Left hindlimb (tissue), 1 donor: ENCODE measurements at places on chromosomes 16 and 17.

DNA sequence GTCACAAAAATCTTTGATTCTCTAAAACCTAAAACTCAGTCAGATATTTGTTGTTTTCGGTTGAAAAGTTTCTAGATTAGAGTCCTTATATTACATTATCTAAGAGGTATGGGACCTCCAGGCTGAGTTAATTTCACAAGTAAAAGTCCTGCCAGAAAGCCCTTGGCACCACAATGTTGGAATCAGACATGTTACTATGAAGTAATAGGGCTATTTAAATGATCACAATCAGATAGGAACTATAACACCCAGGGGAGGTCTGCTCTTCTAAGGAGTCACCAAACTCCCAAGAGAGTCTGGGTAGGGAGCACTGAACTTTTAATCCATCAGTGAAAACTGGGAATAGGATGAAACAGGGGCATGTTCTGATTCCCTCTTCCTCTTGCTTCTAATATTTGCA, 54.2 kb downstream of the WIPI1 start:
- no peak for DNase-seq

DNA sequence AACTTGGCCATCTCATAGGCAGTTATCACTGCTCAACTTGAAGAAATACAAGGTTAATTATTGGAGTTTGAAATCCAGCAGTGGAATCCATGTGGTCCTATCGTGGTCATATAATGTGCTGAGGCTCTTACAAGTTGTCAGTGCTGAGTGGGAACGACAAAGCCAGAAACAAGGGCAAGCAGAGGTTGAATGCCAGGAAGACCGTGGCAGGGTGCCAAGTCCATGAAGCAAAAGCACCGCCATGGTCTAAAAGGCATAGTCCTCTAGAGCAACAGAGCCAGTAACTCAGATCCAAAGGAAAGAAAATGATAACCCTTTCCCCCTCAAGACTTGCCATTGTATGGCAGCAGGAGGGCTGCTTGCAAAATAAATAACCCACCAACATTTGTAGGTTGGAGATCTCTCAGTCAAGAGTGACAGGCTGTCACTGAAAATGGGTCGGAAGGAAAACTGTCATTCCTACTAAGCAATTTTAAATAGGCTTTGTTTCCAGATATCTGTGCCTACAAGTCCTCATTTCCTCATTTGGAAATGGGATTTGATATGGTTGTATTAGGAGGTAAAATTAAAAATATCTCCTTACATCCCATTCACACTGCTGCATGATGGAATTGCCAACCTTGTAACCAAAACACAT, 36.4 kb upstream of the HSBP1 start:
- DNase-seq = no peak

GRCh38 chr17:60888812-60889709, 211.4 kb downstream of the BCAS3 start:
- DNase-seq = no peak

GRCh38 chr16:28062847-28063521, 530 bp downstream of the GSG1L start:
- no peak for DNase-seq

- no peak for DNase-seq
Observed at GRCh38 chr17:42270596-42270995, 5.6 kb downstream of the STAT5B start.

- DNase-seq = no peak
Observed at GRCh38 chr16:86809458-86809955, 231.2 kb downstream of the FOXL1 start.

GRCh38 chr17:497241-498034, 144.8 kb upstream of the RPH3AL start:
- DNase-seq = no peak

GRCh38 chr16:75065521-75066149, 50.9 kb downstream of the LDHD start:
- no peak for DNase-seq

GRCh38 chr16:11390573-11391495, 45.6 kb downstream of the RMI2 start:
- DNase-seq = no peak

DNA sequence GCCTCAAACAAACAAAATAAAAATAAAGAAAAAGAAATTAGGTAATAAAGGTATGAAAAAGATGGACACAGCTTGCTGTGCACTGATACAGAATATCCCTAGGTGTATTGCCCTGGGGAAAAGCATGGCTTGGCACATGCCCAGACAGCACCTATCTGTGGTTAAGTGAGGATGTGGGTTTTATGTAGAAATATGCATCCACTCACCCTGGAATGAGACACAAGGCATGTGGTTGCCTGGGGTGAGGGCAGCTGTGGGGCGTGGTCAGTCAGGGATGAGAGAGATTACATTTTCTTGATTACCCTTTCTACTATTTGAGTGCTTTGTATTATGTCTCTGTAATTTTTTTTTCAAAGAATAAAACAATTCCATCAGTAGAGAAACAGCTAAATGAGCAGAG, 6.9 kb downstream of the PLLP start:
- no peak for DNase-seq
